ENCODE measurements at places on chromosomes 13 and 19.

GRCh38 chr19:16527971-16528521, 14.2 kb downstream of the CHERP start:
- peak; percentile 43 for DNase-seq

DNA sequence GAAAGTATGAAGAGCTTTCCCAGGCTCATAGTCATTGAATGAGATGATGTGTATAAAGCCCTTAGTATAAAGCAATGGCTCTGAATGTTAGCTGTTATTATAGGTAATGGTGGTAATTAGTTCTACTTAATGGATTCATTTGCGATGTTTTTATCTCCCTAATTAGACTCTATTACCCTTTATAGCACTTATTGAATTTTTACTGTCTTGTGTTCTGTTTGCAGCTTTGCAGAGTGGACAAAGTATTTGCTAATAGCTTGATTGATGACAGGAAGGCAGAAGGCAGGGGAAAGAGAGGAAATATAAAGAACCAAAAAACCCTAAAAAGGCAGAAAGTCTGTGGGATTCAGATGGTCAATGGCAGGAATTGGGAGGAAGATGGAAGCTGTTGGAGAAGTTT, 524.4 kb upstream of the SPRY2 start:
- no peak for DNase-seq

DNA sequence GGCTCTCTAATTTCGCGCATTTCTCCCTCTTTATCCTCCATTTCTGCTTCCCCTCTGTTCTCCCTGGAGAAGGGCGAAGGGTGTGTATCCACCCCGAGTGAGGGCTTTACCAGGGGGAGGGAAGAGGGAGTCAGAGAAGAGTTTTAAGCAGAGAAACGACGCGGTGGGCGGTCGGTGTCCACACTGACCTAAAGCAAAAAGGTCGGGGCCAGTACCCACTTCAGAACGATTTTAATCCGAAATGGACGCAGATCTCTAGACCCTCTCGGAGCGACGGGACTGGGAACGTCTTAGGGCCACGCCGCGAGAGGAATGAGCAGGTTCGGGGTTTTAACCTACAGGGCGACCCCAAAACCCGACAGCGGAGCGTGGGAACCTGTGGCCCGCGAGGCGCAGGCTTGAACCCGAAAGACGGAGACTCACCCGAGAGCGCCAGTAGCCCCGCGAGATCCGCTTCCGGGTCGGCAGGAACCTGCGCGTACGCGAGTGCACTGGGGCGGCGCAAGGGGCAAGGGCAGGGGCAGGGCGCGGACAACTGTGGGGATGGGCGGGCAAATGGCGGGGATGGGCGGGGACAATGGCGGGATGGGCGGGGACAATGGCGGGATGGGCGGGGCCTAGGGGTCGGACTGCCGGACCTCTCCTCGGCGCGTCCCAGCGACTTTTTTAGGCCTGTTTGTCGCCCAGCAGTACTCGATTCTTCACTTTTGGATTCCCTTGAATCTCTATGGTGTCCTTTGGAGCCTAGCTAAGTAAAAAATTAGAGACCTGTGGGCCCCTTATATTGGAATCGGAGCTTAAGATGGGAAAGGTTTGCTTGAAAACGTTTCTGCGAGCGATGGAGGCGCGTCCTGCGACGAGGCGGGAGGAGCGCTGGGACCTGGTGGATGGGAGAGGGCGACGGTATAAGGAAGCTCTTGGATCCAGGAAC, at the start of gene ZNF677:
TSS of gene ZNF677 (minus strand) at position 463 of the 931 bp plus-strand sequence. CDS start 3,323 bp downstream, outside the sequence.
- DNase-seq = peak; percentile 91

DNA sequence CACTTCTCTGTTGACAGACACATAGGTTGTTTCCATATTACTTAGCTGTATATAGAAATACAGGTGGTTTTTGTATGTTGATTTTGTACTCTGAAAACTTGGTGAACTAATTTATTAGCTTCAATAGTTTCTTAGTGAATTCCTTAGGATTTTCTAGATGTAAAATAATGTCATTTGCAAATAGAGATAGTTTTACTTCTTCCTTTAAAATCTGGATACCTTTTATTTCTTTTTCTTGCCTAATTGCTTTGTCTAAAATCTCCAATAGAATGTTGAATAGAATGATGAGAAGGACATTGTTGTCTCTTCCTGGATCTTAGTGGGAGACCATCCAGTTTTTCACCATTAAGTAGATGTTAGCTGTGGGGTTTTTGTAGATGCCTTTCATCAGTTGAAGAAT, 18.7 kb downstream of the RB1 start:
- no peak for DNase-seq

DNA sequence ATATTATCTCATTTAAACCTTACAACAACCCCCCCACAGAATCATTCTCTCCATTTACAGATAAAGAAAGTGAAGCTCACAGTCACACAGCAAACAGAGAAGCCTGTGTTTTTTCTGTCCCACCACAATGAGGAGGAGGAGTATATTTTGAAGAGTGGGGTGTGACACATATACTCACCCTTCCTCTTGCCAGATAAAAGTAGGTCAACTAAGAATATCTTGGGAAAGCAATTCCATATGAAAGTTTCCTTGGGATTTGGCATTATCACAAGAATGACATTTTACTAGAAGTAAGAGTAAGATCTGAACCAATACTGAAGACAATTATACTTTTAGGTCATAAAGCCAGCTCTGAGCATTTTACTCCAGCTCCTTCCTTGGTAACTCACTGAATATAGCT, 287.5 kb upstream of the HTR2A start:
- DNase-seq = no peak

DNA sequence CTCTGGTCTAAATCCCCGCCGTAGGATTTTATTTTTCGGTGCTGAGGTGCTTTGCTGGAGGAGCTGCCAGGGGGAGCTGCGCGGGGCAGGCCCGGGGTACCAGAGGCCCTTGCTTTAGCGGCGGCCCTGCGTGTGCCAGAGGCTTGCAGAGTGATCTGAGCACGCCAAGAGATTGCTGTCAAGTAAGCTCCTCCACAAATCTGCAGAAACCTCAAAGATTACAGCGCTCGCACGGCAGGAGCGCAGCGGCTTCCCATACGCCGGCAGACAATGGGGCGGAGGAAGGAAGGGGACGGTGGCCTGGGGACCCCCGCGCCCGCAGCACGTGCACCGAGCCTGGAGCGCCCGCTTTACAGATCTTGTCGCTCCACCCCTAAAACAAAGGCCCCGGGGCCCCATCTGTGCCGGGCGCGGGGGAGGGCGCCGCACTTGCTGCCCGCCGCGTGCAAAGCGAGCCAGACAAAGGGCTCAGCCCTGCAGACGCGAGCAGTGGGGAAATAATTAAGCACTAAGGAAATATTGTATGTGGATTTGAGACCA, 9.1 kb upstream of the C19orf12 start:
- peak; percentile 60 for DNase-seq

DNA sequence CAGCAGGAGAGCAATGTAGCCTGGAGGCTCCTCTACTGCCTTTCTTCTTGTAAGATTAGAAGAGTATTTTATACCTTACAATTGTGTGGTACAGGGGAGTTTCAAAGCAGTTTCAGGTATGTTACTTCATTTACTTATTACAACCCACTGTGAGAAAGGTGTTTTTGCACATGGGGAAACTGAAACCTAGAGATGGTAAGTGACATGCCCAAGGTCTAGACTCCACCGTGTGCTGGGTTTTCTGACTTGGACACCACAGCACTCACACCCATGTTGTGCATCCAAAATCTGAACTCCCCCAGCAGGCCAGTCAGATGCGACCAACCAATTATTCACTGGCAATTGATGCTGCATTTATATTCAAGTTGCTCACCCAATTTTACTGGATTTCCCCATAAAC, 22.8 kb downstream of the ERICH6B start:
- DNase-seq = no peak

GRCh38 chr19:12090807-12091206, 26.3 kb downstream of the ZNF844 start:
- peak; percentile 86 for DNase-seq

GRCh38 chr19:16261584-16262368, 62.9 kb upstream of the KLF2 start:
- DNase-seq = no peak

DNA sequence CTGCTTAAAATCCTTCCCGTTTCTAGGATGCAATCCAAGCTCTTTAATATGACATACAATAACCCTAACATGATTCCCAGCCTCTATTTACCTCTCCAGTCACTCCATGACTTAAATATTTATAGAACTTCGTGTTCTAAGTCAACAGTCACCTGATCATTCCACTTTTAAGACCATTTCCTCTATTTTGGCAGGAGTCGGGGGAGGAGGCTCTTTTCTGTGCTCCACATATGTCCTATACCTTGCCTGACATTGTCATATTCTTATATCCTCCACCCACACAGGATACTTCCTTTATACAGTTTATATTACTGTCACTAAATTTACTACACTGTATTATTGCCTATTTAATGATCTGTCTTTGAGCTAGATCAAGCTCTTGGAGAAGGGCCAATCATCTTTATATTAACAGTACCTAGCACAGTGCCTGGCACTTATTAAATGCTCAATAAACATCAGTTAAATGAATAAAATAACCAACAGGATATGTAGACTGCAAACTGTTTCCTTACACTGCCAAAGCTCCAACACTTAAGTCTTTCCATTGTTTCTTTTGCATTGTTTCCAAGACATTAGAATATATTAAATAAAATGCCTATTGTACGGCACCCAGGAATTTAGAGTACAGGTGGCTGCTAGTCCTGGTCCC, 2.7 kb downstream of the ARGLU1 start:
- no peak for DNase-seq

DNA sequence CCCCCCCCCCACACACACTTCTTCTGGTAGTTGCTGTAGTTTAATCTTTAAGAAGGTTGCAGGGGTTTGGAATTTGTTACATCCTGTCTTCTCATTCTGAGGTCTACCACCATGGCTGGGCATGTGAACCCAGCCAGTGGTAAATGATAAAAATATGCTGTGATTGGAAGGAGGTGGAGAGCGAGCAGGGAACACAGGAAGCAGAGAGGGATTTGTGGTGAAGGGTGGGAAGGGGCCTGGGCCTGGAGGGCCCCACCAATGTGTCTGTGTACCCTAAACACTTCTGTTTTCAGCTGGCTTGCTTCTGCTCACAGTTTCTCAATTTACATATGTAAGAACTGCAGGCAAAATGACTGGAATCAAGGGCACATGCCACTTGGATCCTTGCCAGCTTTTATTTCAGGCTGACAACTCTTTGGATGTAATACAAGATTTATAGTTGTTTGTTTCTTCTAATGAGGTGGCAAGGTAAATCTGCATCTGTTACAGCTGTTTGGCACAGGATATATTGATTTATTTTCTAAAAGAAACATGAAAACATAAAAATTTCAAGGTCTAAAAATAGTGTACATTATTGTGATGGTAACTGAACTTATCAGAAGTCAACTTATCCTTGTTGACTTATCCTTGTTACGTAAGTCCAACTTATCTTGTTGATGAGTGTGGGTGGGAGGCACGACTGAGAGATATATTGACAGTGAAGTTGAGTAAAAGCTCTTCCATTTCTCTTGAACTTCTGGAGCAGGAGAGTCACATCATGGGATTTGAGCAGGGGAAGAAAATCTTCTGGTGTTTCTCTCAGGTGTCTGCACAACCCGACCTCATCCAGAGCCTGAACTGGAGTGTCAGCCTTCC, 313.2 kb downstream of the SHISA2 start:
- DNase-seq = peak; percentile 80

DNA sequence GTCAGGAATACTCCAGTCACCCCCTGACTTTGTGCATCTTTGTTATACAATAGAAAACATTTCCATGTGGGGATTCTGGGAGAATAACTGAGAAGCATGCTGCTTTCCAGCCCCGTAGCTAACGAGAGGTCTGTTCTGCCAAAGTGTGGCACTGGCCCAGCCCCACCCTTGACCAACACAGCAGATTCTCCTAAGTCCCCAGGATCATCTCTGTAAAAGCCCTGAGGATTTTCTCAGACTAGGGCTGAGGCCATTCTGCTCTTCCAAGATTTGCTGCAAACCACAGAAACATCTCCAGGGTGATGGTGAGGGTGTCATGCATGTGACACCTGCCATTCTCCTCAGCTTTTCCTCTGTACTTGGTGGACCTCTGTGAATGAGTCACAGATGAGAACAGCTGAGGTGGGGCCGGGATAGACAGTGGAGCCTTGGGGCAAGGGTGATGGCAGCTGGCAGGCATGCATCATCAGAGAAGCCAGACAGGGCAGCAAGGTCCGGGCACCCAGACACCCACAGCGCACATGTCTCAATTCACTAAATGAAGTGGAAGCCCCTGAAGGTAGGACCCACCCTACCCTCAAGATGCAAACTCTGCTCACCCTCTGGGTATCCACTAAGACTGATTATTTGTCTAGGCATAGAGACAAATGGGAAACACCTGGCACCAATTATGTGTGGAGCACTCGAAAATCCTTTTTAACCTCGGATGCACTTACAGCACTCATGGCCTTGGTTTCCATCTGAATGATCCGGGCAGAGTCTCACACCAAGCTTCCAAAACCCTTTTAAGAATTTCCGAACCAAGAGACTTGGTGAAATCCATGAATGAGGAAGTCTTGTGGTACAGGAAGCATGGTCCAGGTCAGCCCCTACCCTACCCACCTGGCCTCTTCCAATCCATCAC, 20.1 kb upstream of the DOCK9 start:
- DNase-seq = peak; percentile 52
